HEK293T (cell line): ENCODE measurements at places on chromosomes 2 and 18.

GRCh38 chr18:73545472-73545871 lies 602.2 kb downstream of the FBXO15 start:
- DNase-seq = no peak

- no peak for DNase-seq
These were observed 135.2 kb upstream of the HAAO start for GRCh38 chr2:42927334-42928160.

DNA sequence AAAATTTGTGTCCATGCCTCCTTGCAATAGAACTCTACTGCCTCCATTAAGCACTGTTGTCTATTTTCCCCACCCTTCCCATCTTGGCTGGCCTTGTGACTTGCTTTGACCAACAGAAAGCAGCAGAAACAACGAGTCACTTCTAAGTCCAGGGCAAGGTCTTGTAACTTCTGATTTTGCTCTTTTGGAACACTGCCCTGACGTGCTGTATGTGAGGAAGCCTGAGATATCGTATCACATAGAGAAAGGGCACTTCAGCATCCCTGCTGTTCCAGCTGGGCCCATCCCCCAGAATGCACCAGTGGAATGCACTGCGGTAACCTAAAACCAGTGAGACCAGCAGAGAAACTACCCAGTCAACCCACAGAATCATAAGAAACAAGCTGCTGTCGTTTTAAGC lies 28.1 kb downstream of the NCKAP1 start:
- peak; percentile 69 for DNase-seq

- no peak for DNase-seq
These were observed 99.9 kb downstream of the PXDN start for GRCh38 chr2:1644427-1644826.

DNA sequence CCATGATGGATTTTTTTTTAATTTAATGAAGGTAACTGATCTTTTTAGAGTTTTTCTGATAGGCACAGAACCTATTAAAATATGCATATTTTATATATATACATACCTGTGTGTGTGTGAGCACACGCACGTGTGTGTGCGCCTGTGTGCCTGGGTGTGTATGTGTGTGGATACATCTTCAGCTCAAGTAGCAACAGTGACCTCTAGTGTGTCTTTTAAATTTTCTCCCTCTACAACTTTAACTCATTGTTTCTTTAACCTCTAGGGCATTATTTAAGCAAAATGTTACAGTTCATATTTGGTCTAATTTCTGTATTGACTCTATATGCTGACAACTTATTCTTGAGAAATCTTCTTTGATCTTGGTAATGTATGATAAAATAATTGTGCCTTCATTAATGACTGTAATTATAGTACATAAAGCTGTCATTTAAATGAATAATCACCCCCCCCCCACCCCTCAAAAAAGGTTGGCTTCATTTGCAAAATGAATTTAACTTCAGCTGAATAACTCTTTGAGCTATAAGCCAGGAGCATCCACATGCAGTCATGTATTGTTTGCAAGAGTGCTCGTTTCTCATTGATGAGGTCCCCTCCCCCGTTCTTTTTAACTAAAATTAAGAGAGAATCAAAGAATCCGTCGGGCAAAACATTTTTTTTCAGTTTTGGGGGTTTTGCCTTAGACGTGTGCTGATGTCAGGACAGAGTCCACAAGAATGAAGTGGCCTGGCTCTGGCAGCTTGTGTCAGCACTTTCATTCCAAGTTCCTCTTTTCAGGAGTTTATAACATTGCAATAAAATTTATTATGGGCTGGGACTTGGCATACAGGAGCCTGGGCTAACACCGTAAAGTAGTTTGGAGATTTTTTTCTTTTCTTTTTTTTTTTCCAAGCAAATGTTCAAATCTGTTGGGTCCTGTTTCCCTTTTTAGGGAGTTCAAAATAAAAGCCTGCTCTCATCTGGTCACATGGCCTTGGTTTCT lies 80.0 kb downstream of the ETAA1 start:
- DNase-seq = peak; percentile 26
